ENCODE measurements at places on chromosomes 4 and X. TPM values are rescaled to one million over a fixed set of nuclear protein-coding genes. Genes with fewer than 3 reads are reported as not detected.

The SHOX gene
- not detected for total RNA-seq

The DGKK gene
- 8.8 TPM for total RNA-seq

The S100G gene
- not detected for total RNA-seq

DNA sequence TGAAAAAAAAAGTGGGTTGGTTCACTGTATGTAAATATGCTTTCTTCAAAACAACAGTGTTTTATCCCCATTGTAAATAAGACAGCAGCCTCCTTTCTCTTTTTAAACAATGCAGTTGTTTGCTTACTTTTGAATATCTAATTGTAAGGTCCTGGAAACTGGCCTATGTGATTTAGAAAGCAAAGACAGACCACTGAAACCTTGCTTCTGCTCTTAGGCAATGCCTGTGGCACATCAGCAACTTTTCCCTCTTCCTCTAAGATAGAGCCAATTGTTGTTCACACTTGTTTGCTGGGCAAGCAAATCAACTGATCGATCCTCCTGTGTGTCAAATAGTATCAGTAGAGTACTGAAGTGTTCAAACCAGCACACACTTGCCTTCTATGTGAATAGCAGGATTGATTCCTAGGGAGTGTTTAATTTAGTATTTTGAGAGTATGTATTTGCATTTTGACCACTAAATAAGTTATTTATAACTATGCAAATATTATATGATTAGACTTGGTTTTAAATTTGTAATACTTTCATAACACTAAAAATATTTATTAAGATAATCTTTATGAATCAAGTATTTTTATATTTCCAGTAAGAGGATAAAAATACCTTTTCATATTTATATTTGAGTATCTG, 55.4 kb upstream of the GRPR start:
- no peaks in the 10 kb centered on the region for H3K4me1 ChIP-seq
- no peaks in the 10 kb centered on the region for H3K36me3 ChIP-seq
- no peak overlapping the region for H3K27ac ChIP-seq
- no peak overlapping the region for H3K4me3 ChIP-seq
- no peaks in the 10 kb centered on the region for H3K27me3 ChIP-seq

DNA sequence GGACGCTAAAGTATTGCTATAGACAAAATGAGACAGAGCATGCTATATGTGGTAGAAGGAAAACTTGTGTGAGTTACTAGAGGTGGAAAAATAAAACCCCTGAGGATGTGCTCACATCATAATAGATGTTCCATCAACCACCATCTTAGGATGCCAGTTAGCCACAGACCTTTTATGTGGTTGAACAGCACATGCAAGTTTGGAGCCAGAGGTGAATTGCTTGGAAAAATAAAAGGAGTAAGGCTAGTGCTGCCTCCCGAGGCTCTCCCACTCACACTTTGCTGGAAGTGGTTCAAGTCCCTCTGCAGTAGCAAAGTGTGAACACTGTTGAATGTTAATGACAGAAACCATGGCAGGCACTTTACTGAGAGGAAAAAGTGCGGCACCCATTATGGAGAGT, 39.4 kb upstream of the PPARGC1A start:
- DNase-seq: no peak
- no peaks in the 10 kb centered on the region for H3K27me3 ChIP-seq
- H3K36me3 ChIP-seq: no peaks in the 10 kb centered on the region
- H3K4me3 ChIP-seq: no peak overlapping the region
- H3K4me1 ChIP-seq: no peaks in the 10 kb centered on the region

- no peaks in the 10 kb centered on the region for H3K36me3 ChIP-seq
- no peak overlapping the region for H3K27ac ChIP-seq
- no peak for DNase-seq
- no peaks in the 10 kb centered on the region for H3K4me1 ChIP-seq
- no peak overlapping the region for H3K4me3 ChIP-seq
Measured at GRCh38 chr4:113316879-113317278, 267.4 kb downstream of the ANK2 start.
